ENCODE measurements at places on chromosomes 6 and 20. TPM values are rescaled to one million over a fixed set of nuclear protein-coding genes. Genes with fewer than 3 reads are reported as not detected.

PNISR gene
- 31.3 TPM for polyA plus RNA-seq

TPBG gene
- polyA plus RNA-seq = 75.6 TPM

EFCAB8 gene
- not detected for polyA plus RNA-seq

MEI4 gene
- not detected for polyA plus RNA-seq

DNA sequence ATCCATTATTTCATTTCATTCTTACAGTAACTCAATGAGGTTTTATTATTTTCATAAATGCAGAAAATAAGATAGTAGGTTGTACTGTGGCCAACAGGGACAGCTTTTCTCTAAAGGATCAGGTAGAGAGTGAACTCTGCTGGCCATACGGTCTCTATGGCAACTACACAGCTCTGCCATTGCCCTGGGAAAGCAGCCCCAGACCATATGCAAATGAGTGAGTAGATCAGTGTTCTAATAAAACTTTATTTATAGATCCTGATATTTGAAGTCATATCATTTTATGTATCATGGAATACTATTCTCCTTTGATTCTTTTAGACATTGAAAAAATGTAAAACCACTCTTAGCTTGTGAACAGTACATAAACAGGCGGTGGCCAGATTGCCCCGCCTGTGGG is 192.5 kb upstream of the RREB1 start:
- H3K36me3 ChIP-seq = no peaks in the 10 kb centered on the region

DNA sequence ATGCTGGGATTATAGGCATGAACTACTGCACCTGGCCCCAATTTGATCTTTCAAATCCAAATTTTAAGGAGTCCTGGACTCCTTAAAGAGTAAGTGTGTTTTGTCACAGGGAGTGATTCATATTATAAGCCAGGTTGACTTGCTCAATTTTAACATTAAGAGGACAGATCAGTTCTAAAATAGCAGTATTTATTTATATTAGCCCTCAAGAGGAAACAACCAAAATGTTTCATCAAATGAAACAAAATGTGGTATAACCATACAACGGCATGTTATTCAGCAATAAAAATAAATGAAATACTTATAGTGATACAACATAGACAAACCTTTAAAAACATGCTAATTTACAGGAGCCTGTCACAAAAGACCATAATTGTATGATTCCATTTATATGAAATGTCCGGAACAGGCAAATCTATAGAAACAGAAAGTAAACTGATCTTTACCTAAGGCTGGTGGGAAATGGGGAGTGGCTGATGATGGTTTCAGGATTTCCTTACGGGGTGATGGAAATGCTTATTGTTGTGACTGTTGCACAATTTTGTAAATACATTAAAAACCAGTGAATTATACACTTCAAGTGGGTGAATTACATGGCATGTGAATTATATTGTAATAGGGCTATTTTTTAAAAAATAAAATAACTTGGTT is 637.4 kb downstream of the MMUT start:
- DNase-seq = peak; percentile 49
- H3K36me3 ChIP-seq = no peaks in the 10 kb centered on the region

- no peaks in the 10 kb centered on the region for H3K36me3 ChIP-seq
- peak; percentile 0 for DNase-seq
- H3K27me3 ChIP-seq = no peaks in the 10 kb centered on the region
- H3K4me1 ChIP-seq = no peaks in the 10 kb centered on the region
Measured at GRCh38 chr6:92589996-92590395, 829.4 kb downstream of the EPHA7 start.

DNA sequence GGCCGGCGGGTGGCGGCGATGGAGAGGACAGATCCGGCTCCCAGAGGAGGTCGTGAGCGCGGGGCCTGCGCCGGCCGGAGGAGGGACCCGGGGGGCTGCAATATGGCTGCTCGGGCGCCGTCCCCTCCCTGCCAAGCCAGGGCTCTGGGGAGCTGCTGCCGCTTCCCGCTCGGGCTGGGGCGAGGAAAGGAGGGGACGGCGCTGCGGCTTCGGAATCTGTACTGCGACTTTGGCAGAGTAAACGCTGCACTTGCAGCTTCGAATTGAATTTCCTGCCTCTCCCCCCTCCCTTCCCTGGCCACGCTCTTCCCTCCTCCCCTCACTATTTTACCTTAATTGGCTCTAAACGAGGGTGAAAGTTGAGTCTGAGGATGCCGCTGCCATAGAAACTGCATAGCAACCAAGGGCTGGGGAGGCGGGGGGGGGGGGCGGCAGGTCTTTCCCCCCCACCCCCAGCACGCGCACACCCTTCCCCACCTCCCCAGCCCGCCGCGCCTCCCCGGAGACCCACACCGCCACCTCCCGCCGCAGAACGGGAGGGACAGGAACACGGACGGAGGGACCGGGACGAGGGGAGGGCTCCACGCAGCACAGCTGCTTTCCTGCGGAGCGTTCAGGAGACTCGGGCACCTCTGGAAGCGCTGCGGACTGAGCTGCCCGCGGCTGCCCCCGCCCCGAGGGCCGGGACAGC is 93.9 kb downstream of the RNASET2 start:
- no peak overlapping the region for H3K27ac ChIP-seq
- peak overlapping the region; percentile 37 for H3K4me3 ChIP-seq
- H3K27me3 ChIP-seq = peaks cover 33% of the 10 kb centered on the region
- no peaks in the 10 kb centered on the region for H3K36me3 ChIP-seq
- DNase-seq = no peak

DNA sequence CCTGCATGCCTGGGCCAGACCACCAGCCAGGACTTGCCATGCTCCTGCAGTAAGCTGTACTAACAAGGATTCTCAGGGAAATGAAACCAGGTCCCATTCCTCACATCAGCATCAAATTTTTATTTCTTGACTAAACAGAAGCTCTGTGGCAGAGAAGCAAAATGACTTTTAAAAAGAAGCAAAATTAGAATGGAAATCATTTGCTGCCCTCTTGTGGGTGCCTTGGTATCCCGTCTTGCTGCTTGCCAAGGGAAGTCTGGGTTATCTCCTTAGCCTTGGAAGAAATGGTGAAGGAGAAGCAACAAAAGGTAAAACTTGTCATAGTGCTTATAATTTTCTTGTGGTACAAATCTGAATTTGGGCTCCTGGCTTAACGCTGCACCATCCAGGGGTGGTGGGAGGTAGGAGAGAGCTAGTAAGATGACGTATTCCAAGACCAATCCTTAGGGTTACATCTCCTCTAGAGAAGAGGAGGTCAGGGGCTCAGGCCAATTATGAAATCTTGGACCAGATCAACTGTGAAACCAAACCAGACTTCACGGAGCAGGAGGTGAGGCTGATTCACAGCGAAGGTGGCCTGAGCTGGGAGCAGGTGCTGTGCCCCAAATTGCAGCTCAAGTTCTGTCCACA is 107.5 kb downstream of the FAXC start:
- peak; percentile 40 for DNase-seq
- H3K36me3 ChIP-seq = no peaks in the 10 kb centered on the region
- H3K4me3 ChIP-seq = no peak overlapping the region
- H3K27ac ChIP-seq = no peak overlapping the region
- no peaks in the 10 kb centered on the region for H3K4me1 ChIP-seq

DNA sequence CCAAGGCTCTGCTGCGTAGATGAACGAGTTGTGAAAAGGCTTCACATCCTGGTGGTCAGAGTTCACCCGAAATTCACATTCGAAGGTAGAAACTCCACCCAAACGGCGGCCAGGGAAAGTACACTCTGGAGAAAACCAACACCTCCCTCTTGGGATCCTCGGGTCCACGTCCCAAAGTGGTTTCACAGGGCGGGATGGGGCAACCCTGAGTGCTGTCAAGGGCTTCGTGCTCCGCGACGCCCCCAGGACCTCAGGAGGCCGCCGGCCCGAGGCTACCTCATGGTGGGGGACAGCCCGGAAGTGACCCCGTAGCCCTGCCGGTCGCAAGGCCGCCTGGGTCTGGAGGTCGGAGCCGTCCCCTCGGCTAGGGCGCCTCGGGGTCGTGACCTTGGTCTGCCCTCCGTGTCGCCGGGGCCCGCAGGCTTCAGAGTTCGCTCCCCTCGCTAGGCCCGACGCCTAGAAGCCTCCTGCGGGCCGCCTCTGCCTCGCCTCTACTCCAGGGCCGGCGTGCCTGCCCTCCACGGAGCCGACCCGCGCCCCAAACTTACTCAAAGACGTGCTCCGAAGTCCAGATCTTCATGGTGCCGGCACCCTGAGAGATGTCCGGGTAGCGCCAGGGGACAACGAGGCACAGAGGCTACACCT is at the start of gene PRELID3B:
PRELID3B (minus strand) TSS at position 636 of the 645 bp plus-strand sequence; CDS start at position 580, 56 bp downstream.
- DNase-seq = no peak
- peaks cover 8% of the 10 kb centered on the region for H3K36me3 ChIP-seq
- H3K27me3 ChIP-seq = no peaks in the 10 kb centered on the region
- peaks cover 8% of the 10 kb centered on the region for H3K4me1 ChIP-seq
- H3K4me3 ChIP-seq = peak within 1 kb of the TSS; percentile 91
- peak within 1 kb of the TSS; percentile 90 for H3K27ac ChIP-seq

GRCh38 chr6:106527117-106527516 is 102.2 kb downstream of the RTN4IP1 start:
- peaks cover 5% of the 10 kb centered on the region for H3K4me1 ChIP-seq
- H3K36me3 ChIP-seq = no peaks in the 10 kb centered on the region
- no peak overlapping the region for H3K4me3 ChIP-seq
- no peaks in the 10 kb centered on the region for H3K27me3 ChIP-seq

DNA sequence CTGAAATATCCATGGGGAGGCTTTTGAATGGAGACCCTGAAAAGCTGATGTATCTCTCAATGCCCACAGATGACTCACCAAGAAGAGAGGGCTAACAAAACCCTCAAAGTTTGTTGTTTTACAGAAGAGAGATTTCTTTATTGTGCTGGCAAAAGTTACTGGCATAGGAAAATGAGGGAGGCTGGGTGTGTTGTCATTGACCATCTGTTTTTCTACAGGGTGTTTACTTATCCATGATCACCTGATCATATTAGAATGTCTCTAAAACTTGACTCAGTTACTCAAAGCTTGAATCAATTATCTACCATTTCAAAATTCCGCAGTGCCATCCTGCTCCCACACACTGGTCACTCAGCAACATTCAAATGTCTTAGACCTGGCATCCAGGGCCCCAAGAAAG is 9.8 kb downstream of the NCOA6 start:
- peaks cover 3% of the 10 kb centered on the region for H3K4me1 ChIP-seq
- DNase-seq = peak; percentile 33
- H3K4me3 ChIP-seq = no peak overlapping the region
- no peak overlapping the region for H3K27ac ChIP-seq
- no peaks in the 10 kb centered on the region for H3K27me3 ChIP-seq
- H3K36me3 ChIP-seq = no peaks in the 10 kb centered on the region

- no peaks in the 10 kb centered on the region for H3K36me3 ChIP-seq
- H3K4me1 ChIP-seq = peaks cover 10% of the 10 kb centered on the region
- peak; percentile 67 for DNase-seq
- H3K27ac ChIP-seq = peak overlapping the region; percentile 27
- H3K4me3 ChIP-seq = no peak overlapping the region
- H3K27me3 ChIP-seq = no peaks in the 10 kb centered on the region
Measured at GRCh38 chr6:138546733-138547185, 47.5 kb upstream of the NHSL1 start.

DNA sequence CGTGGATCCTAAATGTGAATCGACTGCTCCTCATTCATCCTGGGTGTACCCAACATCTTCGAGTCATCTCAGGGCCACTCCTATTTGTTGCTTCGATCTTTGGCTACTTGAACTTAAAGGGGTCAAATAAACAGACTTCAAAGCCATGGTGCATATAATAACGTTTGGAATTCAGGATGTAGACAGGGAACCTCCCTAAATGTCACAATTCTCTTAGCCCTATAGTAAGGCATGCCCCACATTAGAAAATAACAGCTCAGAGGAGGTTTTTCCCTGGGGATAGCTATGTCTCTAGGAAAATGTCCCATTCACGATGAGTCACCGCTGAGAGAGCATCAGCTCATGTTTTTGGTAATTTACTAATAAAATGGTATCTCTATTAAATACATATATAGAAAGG is 54.8 kb upstream of the BMP6 start:
- H3K27ac ChIP-seq = no peak overlapping the region
- peaks cover 5% of the 10 kb centered on the region for H3K4me1 ChIP-seq
- H3K4me3 ChIP-seq = no peak overlapping the region
- H3K27me3 ChIP-seq = peaks cover 4% of the 10 kb centered on the region
- DNase-seq = peak; percentile 63

DNA sequence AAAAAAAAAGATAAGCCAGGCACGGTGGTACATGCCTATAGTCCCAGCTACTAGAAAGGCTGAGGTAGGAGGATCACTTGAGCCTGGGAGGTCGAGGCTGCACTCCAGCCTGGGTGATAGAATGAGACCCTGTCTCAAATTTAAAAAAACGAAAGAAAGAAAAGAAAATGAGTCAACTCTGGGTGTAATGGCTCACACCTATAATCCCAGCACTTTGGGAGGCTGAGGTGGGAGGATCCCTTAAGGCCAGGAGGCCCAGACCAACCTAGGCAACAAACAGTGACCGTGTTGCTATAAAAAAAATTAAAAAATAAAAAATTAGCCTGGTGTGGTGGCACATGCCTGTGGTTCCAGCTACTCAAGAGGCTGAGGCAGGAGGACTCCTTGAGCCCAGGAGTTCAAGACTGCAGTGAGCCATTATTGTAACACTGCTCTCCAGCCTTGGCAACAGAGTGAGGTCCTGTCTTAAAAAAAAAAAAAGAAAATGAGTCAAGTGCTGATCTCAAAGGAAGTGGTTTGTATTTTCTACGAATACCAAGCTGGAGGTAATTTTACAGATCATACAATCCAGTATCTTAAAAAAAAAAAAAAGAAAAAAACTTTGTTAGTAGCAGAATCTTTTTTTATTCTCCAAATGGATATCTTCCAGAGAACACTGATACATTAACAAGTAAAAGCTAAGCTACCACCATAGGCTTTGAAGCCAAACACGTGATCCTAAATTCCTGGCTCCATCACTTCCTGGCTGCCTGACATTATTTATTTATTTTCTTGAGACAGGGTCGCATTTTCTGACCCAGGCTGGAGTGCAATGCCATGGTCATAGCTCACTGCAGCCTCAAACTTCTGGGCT is 5.7 kb downstream of the COMMD7 start:
- no peak overlapping the region for H3K4me3 ChIP-seq
- peak overlapping the region; percentile 51 for H3K27ac ChIP-seq
- peaks cover 6% of the 10 kb centered on the region for H3K4me1 ChIP-seq
- no peaks in the 10 kb centered on the region for H3K27me3 ChIP-seq
- DNase-seq = peak; percentile 91

DNA sequence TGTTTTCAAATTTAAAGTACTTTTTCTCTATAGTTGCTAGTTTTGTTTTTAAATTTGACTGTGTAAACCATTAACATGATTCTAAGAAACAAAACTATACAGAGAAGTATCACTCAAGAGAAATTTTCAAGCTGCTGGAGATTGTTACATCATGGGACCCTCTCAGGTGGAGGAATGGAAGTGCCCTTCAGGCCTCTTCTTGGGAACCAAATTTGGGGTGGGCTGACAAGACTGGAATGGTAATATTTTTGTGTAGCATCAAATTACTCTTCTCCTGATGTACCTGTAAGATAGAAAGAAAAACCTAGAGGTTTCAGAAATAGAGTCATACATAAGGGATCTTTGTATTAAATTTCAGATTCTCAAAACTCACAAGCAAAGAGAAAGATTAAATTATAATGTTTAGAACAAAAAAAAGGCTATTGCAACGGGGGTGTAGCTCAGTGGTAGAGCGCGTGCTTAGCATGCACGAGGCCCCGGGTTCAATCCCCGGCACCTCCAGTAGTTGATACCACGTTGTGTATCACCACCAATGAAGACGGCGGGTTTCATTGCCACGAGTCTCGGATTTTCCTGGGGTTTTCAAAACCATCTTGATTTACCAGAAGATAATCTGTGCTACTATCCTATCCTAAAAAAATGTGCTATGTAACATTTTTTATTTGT is 193.7 kb downstream of the GPX5 start:
- H3K27ac ChIP-seq = no peak overlapping the region
- DNase-seq = peak; percentile 50
- no peaks in the 10 kb centered on the region for H3K36me3 ChIP-seq

- H3K27ac ChIP-seq = no peak overlapping the region
- H3K4me3 ChIP-seq = no peak overlapping the region
- DNase-seq = no peak
- H3K36me3 ChIP-seq = no peaks in the 10 kb centered on the region
- H3K4me1 ChIP-seq = no peaks in the 10 kb centered on the region
- peaks cover 39% of the 10 kb centered on the region for H3K27me3 ChIP-seq
Measured at GRCh38 chr20:64108731-64109681, 1.6 kb upstream of the NPBWR2 start.

Data from IMR-90 (cell line).